ENCODE measurements at places on chromosomes 2 and 18. TPM values are rescaled to one million over a fixed set of nuclear protein-coding genes. Genes with fewer than 3 reads are reported as not detected.

HRH4 gene
- not detected for polyA plus RNA-seq

CD8A gene
- polyA plus RNA-seq: 4.4 TPM

IL18RAP gene
- polyA plus RNA-seq: not detected

POTEJ gene
- polyA plus RNA-seq: not detected

MDH1B gene
- 11.8 TPM for polyA plus RNA-seq

PRKAG3 gene
- not detected for polyA plus RNA-seq

OSBPL6 gene
- polyA plus RNA-seq: 35.2 TPM

IL36RN gene
- polyA plus RNA-seq: not detected

CDK5R2 gene
- 1.6 TPM for polyA plus RNA-seq

SERPINB4 gene
- not detected for polyA plus RNA-seq

CTDP1 gene
- 0.57 TPM for polyA plus RNA-seq

ACTG2 gene
- polyA plus RNA-seq: not detected

ASB18 gene
- not detected for polyA plus RNA-seq

KIF1A gene
- polyA plus RNA-seq: 31.6 TPM

PARD3B gene
- 2.1 TPM for polyA plus RNA-seq

CREG2 gene
- polyA plus RNA-seq: 0.73 TPM

GULP1 gene
- polyA plus RNA-seq: 10.3 TPM

FAM124B gene
- polyA plus RNA-seq: 2.8 TPM

LIMS2 gene
- 2.3 TPM for polyA plus RNA-seq

Data from Purkinje cell (primary cell).